ENCODE measurements at places on chromosomes 16 and 17.

DNA sequence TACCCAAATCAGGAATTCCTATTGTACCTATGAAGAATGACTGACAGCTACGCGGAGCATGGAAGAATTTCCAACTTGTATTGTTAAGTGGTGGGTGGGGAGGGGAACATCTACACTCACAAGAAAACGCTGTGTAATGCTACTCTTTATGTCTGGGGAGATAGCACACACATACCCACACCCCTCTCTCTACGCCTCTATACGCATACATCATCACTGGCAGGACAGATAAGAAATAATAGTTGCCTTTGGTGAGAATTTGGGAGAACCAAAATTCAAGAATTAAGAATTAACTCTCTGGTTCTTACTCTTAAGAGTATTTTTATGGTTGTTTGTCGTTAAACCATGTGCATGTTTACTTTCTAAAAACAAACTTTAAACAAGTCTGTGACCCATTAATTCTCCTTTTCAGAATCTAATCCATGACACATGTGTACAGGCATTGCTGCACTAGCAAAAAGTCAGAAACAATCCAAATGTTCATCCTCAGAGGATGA lies 33.9 kb downstream of the CREBBP start:
- DNase-seq: no peak

- DNase-seq: no peak
Measured at GRCh38 chr16:49183911-49184310, 97.7 kb downstream of the CBLN1 start.

DNA sequence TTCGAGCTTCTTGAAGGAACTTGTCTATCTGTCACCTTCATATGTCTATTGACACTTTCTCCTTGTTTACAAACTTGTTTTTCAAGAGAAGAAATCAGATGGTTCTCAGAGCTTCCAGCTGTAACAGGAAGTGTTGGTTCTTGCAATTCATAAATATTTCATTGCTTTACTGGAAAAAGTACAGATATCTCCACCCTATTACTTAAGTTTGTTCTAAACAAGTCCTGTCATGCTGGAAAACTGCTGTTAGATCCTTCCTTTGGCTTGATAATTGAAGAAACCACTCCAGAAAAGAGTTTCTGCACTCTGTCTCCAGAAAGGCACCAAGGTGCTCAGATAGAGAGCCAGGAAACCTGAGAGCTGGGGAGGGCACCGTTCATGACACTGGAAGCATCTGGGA lies 181.6 kb downstream of the DNAH9 start:
- DNase-seq: no peak

DNA sequence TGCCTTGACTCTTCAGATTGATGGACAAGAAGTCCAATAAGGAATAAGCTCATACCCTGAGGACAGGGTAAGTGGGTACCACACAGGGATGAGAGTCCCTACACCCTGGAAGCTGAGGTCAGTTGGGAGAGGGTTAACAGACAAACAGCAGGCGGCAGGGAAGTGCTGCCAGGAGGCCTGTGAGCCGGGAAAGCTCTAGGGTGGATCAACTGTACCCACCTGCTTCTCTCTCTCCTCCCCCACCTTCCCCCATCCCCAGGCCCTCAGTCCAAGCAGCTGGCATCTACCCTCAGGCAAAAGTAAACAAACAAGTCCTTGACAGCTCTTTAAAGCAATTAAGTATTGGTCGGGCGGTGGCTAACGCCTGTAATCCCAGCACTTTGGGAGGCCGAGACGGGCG lies 20.7 kb upstream of the MYLK3 start:
- DNase-seq: no peak

DNA sequence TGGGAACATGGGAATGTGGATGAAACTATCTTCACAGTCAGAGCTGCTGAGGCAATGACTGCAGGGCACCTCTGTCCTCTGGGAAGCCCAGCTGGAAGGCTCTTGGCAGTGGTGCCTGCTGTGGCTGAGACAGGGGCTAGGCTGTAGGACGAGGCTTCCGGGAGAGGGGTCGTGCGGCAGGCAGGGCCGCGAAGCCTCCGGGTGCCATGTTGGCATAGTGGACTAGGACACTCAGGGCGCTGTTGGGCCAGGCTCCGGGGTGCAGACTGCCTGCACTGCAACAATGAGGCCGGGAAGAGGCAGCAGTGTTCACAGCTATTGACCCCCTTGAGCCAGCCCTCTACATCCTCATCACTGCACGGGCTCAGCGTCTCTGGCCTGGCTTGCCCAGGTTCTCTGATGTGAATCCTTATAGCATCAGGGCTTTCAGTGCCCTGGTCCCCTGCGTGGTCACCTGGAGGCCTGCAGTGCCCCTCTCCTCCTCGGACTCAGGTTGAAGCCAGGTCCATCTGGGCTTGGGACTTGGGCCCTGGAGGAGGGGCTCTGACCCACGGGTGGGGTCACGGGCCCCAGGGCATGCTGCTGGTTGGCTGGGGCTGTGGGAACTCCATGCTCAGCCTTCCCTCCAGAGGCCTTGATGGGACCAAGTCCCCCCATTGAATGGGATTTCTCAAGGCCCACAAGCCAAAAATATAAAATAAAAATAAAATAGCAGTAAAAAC lies 91.6 kb downstream of the TNFRSF13B start:
- DNase-seq: peak; percentile 66

- no peak for DNase-seq
Measured at GRCh38 chr16:71956486-71956885, 43.7 kb downstream of the PKD1L3 start.

Data from osteocyte (in vitro differentiated cells).